ENCODE measurements at places on chromosomes 1 and 21.
A peak's percentile ranks its signal among the peaks of the same experiment; 100 is the strongest.

- no peak for DNase-seq
These were observed 11.3 kb downstream of the CACHD1 start for GRCh38 chr1:64480999-64481772.

GRCh38 chr1:94982398-94982797, 55.5 kb upstream of the CNN3 start:
- DNase-seq, result no peak

DNA sequence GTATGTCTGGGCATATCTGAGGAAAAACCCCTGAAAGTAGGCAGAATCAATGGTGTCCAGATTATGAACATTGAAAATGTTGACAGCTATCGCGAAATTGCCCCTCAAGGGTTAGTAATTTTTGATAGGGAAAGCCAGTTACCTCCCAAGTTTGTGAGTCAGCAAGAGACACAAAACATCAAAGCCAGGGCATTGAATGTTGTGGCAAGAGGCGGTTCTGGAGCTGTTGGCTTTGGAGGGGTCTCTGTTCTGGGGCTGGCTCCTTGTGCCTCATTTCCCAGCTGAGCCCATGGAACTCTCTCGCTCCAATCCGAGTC, 10.6 kb upstream of the S100A11 start:
- no peak for DNase-seq

DNA sequence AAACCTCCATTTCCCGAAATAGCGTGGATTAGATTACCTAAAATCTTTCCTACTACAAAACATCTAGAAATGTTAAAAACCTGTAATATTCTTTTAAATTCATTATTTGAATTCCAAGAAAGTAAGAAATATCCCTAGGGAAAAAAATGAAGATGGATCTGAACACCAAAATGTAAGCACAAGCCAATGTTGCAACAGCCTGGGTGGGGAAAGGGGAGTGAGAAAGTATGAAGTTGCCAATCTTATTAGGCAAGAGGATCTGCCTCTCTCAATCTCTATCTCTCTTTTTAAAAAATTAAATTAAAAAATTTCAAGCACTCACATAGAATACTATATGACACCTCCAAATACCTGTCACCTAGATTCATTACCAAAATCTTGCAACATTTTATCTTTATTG, 74.9 kb upstream of the IRF2BP2 start:
- DNase-seq, result no peak

- no peak for DNase-seq
These were observed 154.3 kb upstream of the COL6A1 start for GRCh38 chr21:45827302-45827692.

GRCh38 chr1:2865571-2866421, 64.3 kb upstream of the TTC34 start:
- no peak for DNase-seq

- DNase-seq, result no peak
These were observed 79.0 kb upstream of the DNAH14 start for GRCh38 chr1:224850446-224850845.

DNA sequence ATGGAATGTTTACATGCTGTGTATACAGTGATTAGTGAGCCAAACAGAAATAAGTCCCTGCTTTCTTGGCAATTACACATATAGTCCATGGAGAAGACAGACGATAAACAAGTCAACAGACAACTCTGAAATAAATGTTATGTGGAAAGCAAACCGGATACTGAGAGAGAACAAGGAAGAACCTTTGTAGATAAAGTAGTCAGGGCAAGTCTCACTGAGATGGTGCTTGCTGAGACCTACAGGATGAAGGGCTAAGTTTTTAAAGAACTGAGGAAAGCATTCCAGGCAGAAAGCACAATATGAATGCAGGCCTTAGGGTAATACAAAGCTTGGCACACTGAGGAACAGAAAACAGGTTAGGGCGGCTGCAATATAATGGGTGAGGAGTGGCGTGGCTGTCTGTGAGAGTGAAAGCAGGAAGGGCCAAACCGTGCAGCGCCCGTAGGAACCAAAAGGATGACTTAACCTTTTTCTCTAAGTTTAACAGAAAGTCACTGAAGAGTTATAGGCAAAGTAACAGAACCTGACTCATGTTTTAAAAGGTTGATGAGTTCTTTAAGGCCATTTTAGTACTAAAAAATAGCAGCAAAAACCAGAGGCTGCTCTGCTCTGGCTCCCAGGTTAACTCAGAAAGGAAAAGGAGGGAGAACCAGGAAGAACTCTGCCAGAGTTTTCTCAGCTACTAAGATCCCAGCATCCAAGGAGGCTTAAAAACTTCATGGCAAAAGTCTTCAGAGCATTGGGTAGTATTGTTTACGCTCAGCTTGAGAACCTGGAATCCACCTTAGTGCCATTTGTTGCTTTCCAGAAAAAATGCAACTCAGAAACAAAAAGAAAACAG, 8.7 kb upstream of the TTF2 start:
- no peak for DNase-seq

- DNase-seq, result no peak
These were observed 164.8 kb upstream of the COL6A1 start for GRCh38 chr21:45816794-45817193.

- no peak for DNase-seq
These were observed 356.0 kb downstream of the S1PR1 start for GRCh38 chr1:101592845-101593244.

GRCh38 chr1:42251042-42251441, 84.0 kb downstream of the FOXJ3 start:
- DNase-seq, result no peak

GRCh38 chr1:42926879-42927242, 31.8 kb downstream of the SLC2A1 start:
- DNase-seq, result no peak

- no peak for DNase-seq
These were observed 32.2 kb downstream of the BATF3 start for GRCh38 chr1:212667223-212668139.

DNA sequence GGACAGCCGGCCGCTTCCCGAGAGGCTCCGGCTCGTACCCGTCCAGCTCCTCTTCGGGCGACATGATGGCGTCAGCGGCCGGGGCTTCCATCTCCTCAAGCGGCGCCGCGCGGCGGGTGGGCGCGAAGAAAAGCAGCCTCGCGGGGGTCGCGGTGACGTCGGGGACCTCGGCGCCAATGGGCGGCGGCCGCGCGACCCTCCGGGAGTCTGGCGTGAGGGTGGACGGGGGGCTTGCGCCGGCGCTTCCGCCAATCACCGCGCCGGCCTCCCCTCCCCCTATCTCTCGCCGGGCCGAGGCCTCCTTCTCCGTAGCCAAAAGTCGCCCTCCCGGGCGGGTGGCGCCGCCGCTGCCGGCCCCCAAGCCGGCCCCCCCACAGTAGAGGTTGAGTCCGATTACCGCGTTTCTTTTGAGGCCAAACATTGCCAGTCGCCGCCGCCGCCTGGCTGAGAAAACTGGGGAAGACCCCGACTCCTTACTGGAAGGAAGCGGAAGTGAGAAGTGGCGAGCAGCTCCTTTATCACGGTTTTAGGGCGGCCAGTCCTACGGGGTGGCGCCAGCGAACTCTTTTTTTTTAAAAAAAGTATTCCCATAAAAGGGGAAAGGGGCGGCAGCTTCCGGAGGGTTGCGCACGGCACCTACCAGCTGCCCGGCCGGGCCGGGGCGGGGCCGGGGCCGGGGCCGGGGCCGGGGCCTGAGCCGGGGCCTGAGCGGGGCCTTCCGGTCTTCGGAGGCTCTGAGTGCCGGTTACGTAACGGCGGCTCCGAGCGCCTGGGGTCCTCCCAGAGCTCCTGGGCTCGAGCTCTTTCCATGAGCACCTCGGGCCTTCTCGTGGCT, at the start of gene MCL1:
Gene MCL1, minus strand, starts transcription at position 501 of the 835 bp plus-strand sequence. Its CDS starts 80 bp downstream, at position 421.
- DNase-seq, result peak; percentile 67

GRCh38 chr1:231207437-231207836, 33.6 kb upstream of the GNPAT start:
- no peak for DNase-seq

- no peak for DNase-seq
These were observed 11.2 kb upstream of the RNF223 start for GRCh38 chr1:1085171-1085841.

- DNase-seq, result no peak
These were observed 388.4 kb downstream of the DISC1 start for GRCh38 chr1:232014941-232015340.

DNA sequence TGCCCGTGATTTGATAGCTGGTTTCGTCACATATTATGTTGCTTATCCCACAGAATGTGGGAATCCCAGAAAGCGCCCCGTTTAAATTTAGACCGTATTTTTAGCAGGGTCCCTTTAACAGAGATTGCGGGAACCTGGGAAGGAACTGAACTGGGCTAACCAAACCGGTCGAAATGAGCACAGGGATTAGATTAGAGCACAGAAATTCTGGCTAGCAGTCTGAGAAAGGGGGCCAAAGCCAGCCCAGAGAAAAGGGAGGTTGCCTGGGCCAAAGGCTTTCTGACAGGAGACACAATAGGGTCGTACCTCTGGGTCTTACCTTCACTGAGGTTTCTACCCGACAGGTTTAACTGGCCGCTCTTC, 327 bp downstream of the LRRC40 start:
- DNase-seq, result no peak

- no peak for DNase-seq
These were observed 13.3 kb upstream of the EIF4G3 start for GRCh38 chr1:21189906-21190500.

DNA sequence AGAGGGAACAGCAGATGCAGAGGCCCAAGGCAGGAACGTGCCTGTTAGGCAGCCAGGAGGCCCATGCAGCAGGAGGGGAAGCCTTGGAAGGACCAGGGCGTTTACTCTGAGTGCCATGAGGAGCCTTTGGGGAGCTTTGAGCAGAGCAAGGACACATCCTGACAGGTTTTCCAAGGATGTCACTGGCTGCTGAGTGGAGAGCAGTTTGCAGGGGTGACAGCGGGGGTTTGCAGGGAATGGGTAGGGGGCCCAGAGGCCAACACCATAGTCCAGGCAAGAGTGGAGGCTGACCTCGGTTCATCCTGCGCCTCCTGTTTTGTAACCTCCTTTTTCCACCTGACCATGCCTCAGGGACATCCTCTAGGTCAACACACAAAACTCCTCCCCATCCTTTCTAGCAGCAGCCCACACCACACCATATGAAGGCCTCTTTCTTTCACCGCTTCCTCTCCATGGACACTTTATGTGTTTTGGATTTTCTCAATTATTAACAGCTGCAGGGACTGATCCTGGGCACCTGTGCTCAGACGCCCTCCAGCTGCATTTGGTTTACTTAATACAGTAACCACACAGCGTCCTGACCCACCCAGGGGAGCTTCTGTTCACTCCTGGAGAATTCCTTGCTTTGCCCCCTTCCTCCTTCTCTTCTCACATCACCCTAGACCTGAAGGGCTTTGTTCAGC, 528.5 kb downstream of the MATN1 start:
- DNase-seq, result no peak

- no peak for DNase-seq
These were observed 125.1 kb upstream of the KCND3 start for GRCh38 chr1:112114540-112114939.

- no peak for DNase-seq
These were observed 35.6 kb upstream of the SLC16A1 start for GRCh38 chr1:112991402-112992120.

GRCh38 chr1:71919811-71920509, 362.4 kb downstream of the NEGR1 start:
- DNase-seq, result no peak

DNA sequence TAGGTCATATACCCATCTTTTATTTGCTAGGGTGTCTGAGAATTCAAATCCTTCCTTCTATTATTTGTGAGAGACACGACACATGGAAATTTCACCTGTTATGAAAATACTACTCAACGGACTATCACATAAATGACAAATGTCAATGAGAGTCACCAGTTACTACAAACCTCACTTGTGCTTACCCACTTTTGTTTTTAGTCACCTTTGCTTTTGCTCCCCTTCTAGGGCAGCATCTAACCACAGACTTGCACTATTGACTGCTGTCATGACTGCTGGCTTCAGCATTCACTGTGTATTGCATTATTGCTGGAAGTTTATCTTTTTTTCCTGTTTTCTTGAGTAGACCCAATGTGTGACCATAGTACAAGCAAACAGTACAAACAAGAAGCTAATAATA, 1048.0 kb downstream of the PLA2G4A start:
- DNase-seq, result no peak

DNA sequence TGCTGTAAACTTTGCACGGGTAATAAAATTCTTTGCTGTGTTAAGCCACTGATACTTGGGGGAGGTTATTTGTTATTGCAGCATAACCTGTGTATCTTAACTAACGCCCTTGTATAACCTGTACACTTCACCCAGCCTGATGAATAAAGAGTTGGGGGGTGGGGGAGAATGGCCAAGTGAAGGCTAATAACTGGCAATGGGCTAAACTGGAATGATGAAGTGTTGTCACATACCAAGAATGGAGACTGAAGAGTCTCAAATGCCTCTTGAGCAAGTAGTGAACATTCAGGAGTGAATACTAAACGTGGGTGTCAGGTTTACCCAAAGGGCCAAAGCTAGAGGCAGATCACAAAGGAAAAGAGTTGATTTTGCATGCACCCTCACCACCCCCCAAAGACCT, 169.4 kb downstream of the C1orf94 start:
- DNase-seq, result no peak

- no peak for DNase-seq
These were observed 61.1 kb upstream of the PDE9A start for GRCh38 chr21:42592156-42592820.

- no peak for DNase-seq
These were observed 85.7 kb downstream of the DYRK1A start for GRCh38 chr21:37452227-37452626.

- no peak for DNase-seq
These were observed 12.9 kb upstream of the ETV3 start for GRCh38 chr1:157151073-157151472.

GRCh38 chr1:160427625-160428024, 27.3 kb downstream of the VANGL2 start:
- DNase-seq, result no peak

- DNase-seq, result no peak
These were observed 117.5 kb upstream of the GALNT2 start for GRCh38 chr1:229949500-229949899.

DNA sequence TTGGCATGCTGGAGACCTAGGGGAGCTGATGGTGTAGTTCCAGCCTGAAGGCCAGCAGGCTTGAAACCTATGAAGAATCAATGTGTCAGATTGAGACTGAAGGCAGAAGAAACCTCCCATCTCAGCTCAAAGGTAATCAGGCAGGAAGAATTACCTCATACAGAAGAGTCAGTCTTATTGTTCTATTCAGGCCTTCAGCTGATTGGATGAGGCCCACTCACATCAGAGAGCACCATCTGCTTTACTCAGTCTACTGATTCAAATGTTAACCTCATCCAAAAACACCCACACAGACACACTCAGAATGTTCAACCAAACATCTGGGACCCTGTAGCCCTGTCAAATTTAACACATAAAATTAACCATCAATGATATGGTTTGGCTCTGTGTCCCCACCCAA, 13.7 kb upstream of the CCN1 start:
- no peak for DNase-seq
